Stimulated activated naive CD4-positive, alpha-beta T cell (primary cell): ENCODE measurements at places on chromosomes 7 and 10.

GRCh38 chr10:11827414-11827813, 4.3 kb downstream of the PROSER2 start:
- no peak for DNase-seq

- no peak for DNase-seq
Observed at GRCh38 chr10:16945593-16945992, 128.4 kb upstream of the RSU1 start.

DNA sequence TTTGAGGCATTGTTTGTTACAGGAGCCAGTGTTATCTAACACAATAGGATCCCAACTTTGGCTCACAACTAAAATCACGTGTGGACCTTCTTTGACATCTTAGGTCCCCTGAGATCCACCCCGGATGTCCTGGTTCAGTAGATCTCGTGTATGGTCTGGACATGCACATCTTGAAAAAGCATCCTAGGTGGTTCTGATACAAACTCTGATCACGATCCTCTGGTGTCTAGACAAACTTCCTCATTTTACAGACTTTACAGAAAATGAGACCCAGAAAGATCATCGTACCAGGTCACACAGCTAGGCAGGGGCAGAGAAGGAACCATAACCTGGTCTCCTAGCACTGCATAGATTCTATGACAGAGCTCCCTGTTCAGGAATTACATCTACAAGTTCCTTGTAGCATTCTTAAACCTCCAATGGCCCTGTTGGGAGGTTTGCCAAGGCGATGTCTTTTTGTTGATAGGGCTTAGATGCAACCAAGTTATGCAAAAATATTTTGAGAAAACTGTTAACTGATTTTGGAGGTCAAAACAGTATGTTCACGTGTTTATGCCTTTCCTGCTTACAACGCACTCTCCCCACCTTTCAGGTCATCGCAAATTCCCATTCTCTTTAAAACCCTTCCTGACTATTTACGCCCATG, 30.8 kb upstream of the CHST15 start:
- no peak for DNase-seq

DNA sequence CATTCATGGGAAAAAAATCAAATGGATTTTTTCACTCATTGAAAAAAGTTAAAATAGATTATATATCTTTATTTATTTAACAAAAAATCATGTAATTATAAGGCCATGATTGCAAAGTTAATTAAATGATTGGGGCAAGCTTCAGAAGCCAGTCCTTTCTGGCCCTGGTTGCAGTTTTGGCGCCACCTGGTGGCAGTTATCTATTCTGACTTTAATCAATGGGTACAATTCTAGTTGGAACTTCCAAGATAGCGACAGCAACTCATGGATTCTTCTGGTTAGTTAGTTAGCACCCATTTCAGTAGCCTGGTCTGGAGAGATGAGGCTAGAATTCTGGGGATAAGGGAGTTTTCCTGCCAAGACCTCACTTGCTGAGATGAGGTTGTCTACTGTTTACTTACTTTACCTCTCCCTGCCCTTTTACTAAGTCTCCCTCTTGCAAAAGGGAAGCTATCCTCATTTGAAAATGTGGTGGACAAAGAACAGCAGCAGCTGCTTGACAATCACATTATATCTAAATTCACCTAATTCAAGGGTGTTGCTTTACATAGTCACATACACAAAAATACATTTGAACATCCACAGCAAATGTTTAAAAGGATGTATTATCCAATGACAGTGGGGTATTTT, 42.3 kb downstream of the NOC3L start:
- DNase-seq: peak; percentile 13

DNA sequence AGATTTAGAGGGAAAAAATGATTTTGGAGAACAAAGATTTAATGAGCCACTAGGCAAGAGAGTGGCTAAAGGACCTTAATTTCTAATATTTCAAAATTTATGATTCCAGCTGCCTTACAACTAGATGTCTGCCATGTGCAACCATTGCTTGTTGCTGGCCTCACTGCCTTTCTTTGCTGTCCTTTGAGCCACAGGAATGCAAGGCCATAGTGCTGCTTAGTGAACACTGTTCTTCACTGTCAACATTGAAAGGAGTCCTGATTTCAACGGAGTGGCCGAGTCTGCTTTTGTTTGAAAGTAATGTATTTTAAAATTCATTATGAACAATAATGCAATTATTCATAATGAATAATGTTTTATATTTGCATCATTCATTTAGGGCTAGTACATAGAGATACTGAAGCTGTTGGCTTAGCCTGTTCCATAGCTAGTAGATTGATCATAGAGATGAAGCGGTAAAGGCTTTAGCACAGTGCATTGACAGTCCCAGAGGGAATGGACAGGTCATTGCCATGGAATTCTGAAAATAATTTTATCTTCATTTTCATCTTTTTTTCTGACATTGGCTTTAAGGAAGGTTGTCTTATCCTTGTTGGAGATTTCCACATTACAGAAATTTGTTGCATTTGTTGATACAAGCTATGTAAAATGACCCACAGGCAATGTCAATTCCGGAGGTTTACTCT, 544.1 kb downstream of the AUTS2 start:
- DNase-seq: no peak

DNA sequence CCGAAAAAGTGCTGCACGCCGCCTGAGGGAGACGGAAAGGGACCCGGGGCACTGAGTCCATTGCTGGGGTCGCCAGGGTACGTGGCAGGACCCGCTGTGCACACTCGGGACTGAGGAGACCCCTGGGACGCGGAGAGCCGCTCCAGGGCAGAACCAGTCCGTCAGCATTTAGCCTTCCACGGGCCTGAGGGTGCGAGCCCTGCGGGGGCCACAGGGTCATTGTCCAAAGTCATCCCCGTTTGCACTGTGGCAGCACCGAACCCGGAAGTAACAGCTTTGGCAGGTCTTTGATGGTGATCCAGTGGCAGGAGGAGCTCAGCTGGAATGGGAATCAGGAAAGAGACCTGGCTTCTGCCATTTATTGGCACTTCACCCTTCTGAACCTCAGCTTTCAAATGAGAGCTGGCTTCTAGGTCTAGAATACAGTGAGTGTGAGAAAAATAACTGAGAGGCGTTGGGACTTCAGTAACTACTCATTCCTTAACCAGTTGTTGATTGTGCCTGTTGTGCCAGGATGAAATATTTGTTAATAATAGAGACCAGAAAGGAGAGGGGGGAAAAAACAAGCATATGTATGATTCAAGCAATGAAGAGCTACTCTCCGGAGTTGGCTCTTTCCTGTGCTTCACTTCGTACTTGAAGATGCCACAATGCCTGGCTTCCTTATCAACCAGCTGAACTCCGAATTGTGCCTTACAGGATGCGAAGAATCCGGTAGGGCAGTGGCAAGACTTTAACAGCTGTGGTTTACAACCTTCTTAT, 811 bp upstream of the ARHGAP12 start:
- peak; percentile 34 for DNase-seq
